ENCODE measurements at places on chromosomes 11 and 22. TPM values are rescaled to one million over a fixed set of nuclear protein-coding genes. Genes with fewer than 3 reads are reported as not detected.

Gene ASPHD2
- total RNA-seq, result not detected

Gene C22orf42
- not detected for total RNA-seq

Gene KCNJ1
- total RNA-seq, result not detected

Gene SCUBE2
- total RNA-seq, result 0.22 TPM

Gene NF2
- total RNA-seq, result 9.6 TPM

Gene CLCF1
- total RNA-seq, result 0.71 TPM

DNA sequence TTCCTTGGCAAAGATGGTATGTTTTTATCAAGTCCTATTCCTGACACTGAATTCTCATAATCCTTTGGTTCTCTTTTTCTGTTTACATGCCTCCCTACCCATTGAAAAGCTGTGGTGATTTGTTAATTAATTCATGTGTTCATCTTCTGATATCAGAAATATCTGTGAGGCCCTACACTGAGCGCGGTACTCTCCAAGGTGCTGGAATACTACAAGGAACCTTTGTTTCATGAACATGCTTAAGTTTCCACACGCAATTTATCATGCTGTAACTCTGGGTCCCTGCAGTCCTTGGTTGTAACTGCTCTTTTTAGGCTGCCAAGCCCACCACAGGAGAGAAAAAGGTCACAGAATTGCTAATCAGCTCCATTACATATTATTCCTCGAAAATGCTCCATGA lies 331.8 kb downstream of the FAT3 start:
- H3K4me1 ChIP-seq, result no peaks in the 10 kb centered on the region
- DNase-seq, result no peak
- H3K4me3 ChIP-seq, result no peak overlapping the region
- H3K27me3 ChIP-seq, result no peaks in the 10 kb centered on the region
- no peaks in the 10 kb centered on the region for H3K36me3 ChIP-seq

- no peak overlapping the region for H3K27ac ChIP-seq
- H3K36me3 ChIP-seq, result no peaks in the 10 kb centered on the region
- DNase-seq, result peak; percentile 63
- no peak overlapping the region for H3K4me3 ChIP-seq
- peaks cover 3% of the 10 kb centered on the region for H3K27me3 ChIP-seq
Observed at GRCh38 chr22:22201185-22201929, 43.2 kb upstream of the VPREB1 start.

DNA sequence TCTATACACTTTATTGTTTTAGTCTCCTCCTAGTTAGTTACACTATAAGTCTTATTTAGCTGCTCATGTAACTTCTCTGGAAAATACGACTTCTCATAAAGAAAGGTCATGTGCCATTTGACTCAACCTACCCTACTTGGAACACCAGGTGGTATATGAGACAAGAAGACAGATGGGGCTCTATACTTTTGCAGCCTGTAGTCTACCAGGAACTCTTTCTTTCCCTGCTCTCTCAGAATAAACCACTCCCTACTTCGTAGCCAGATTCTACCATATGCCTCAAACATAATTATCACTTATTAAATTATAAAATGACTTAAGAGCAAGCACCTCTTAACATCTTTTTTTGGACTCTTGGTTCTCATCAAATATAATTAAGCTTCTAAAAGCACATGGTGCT lies 38.5 kb upstream of the RAPSN start:
- peaks cover 44% of the 10 kb centered on the region for H3K36me3 ChIP-seq
- no peak for DNase-seq
- peak overlapping the region; percentile 7 for H3K27ac ChIP-seq
- no peaks in the 10 kb centered on the region for H3K27me3 ChIP-seq
- H3K4me3 ChIP-seq, result no peak overlapping the region

- no peaks in the 10 kb centered on the region for H3K36me3 ChIP-seq
- H3K4me1 ChIP-seq, result no peaks in the 10 kb centered on the region
Observed at GRCh38 chr22:19991395-19991644, 25.3 kb downstream of the ARVCF start.

DNA sequence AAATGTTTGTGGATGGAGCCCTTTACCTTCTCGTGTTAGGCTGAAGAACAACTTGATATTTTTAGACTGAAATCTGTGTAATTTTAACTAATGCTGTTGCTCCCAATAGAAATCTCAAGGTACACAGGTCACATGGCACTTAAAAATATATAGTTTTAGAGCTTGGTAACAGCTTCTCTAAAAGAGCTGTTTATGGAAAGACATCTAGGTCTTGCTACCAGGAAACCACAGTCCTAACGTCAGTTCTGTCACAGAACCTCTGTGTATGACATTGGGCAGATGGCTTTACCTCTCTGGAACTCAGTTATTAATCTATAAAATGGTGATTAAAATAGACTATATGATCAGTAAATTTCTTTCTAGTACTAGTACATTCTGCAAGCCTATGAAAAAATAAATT lies 35.4 kb downstream of the PAK1 start:
- no peaks in the 10 kb centered on the region for H3K36me3 ChIP-seq
- no peak overlapping the region for H3K4me3 ChIP-seq
